ENCODE measurements at places on chromosomes 5 and 9. TPM values are rescaled to one million over a fixed set of nuclear protein-coding genes. Genes with fewer than 3 reads are reported as not detected.

DNA sequence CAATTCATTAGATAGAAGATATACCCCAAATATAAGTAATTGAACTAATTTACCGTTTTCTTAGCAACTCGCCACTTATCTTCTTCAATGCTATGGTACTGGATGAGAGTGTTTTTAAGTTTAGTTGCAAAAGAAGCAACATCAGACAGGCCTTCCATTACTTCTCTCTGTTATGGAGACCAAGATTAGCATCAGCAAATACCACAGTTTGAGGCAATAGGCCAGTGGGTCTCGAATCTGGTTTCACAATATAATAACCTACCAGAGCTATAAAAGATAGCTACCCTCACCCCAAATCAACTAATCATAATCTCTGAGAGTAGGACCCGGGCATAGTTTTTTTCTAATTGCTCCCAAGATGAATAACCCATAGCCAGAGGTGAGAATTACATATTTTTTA is 5.1 kb downstream of the STARD4 start:
- no peak for DNase-seq
- no peaks in the 10 kb centered on the region for H3K27me3 ChIP-seq
- H3K36me3 ChIP-seq, result no peaks in the 10 kb centered on the region
- no peak overlapping the region for H3K27ac ChIP-seq

DNA sequence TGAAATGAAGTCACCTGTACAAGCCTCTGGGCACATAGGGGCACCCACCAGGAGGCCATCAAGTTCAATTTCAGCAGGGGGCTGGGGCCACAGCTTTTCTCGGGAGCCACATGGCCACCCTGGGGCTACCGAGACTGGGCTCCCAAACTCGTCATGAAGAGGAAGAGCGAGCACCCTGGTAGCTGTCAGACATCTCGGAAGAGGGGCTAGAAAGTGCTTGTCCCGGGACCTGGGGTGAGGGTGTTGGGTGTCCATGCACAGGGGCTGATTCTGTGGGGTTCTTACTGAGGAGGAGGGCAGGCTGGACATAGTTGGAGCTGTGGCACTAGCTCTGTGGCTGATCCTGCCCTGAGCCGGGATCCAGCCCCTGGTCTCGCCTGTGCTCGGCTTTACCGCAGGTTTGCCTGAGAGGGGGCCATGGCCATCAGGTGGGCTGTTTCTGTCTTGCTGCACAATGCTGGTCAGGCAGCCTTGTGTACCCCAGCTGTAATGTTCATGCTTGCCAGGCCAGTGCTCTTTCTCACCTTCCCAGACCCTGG is 70.3 kb downstream of the PHF2 start:
- H3K4me3 ChIP-seq, result no peak overlapping the region
- no peak for DNase-seq
- no peaks in the 10 kb centered on the region for H3K27me3 ChIP-seq

IL3 gene
- not detected for total RNA-seq

- no peak for DNase-seq
- H3K36me3 ChIP-seq, result no peaks in the 10 kb centered on the region
- H3K27ac ChIP-seq, result no peak overlapping the region
- H3K4me3 ChIP-seq, result no peak overlapping the region
These were observed 928.5 kb downstream of the TLE4 start for GRCh38 chr9:80500300-80500699.

- DNase-seq, result no peak
- H3K36me3 ChIP-seq, result no peaks in the 10 kb centered on the region
- H3K4me1 ChIP-seq, result no peaks in the 10 kb centered on the region
- H3K27me3 ChIP-seq, result no peaks in the 10 kb centered on the region
- H3K27ac ChIP-seq, result no peak overlapping the region
- no peak overlapping the region for H3K4me3 ChIP-seq
These were observed 161.2 kb upstream of the PTPRD start for GRCh38 chr9:10774051-10774450.

DNA sequence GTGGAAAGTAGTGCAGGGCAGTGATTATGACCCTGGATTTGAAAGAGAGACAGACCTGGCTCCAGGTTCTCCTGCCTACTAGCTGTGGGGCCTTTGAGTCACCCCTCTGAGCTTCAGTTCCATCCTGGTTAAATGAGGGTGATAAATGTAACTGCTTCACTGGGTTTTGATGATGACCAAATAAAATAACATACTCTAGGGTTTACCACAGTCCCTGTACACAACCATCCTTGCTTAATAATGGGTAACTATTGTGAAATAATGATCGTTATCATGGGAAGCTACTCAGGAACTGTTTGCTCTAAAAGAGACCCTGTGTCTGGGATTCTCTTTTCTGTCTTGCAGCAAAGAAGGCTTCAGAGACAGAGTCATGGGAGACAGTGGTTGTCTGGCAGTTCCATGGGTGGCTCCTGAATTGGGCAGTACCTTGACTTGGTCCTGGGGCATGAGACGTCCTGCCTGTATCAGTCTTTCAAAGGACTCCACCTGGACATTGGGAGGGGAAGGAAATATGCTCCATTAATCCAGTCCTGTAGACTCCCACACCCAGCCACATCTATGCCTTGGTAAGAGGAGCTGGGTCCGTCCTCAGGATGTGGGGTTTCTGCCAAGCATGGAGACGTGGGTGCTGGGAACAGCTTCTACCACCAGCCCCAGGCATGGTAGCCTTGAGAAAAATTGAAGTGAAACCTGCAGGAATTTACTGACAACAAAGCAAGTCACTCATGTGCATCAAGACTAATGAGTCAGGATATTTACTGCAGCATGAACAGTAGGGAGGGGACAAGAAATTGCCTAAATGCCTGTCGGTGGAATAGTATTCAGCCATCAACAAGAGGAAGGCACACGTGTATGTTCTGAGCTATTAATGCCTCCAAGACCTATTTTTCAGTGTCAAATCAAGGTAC is 23.4 kb downstream of the AKNA start:
- H3K27ac ChIP-seq, result peak overlapping the region; percentile 98
- H3K4me3 ChIP-seq, result peak overlapping the region; percentile 26
- no peak for DNase-seq
- H3K4me1 ChIP-seq, result peaks cover 84% of the 10 kb centered on the region
- H3K27me3 ChIP-seq, result no peaks in the 10 kb centered on the region
- H3K36me3 ChIP-seq, result peaks cover 93% of the 10 kb centered on the region

MARCOL gene
- total RNA-seq, result not detected

SPATA31D4 gene
- not detected for total RNA-seq

- no peak overlapping the region for H3K4me3 ChIP-seq
- no peak overlapping the region for H3K27ac ChIP-seq
- H3K36me3 ChIP-seq, result no peaks in the 10 kb centered on the region
- no peaks in the 10 kb centered on the region for H3K4me1 ChIP-seq
These were observed 124.7 kb downstream of the ALDH1A1 start for GRCh38 chr9:72827950-72828731.

DNA sequence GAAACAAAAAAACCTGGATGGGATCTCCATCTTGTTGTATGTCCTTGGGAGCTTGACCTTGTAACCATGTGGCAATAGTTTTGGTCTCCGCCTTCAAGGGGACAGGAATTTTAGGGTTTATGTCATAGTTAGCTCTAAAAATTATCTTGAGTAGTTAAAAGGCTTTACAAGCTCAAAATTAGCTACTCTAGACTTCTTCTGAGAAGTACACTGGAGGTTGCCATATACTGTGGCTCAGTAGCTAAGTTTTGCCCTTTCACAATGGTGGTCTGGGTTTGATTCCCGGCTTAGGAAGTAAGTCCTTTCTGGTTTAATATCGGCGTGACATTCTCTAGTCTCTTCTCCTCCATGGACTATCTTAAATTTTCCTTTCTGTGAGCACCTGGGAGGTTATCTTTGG is 48.9 kb upstream of the DMAC1 start:
- no peaks in the 10 kb centered on the region for H3K36me3 ChIP-seq
- H3K27ac ChIP-seq, result no peak overlapping the region

- no peaks in the 10 kb centered on the region for H3K27me3 ChIP-seq
- H3K4me1 ChIP-seq, result peaks cover 29% of the 10 kb centered on the region
- no peak overlapping the region for H3K27ac ChIP-seq
- no peak overlapping the region for H3K4me3 ChIP-seq
- no peak for DNase-seq
- no peaks in the 10 kb centered on the region for H3K36me3 ChIP-seq
These were observed 2.6 kb upstream of the SMC5 start for GRCh38 chr9:70256123-70256551.

HMMR gene
- total RNA-seq, result 1.0 TPM

DNA sequence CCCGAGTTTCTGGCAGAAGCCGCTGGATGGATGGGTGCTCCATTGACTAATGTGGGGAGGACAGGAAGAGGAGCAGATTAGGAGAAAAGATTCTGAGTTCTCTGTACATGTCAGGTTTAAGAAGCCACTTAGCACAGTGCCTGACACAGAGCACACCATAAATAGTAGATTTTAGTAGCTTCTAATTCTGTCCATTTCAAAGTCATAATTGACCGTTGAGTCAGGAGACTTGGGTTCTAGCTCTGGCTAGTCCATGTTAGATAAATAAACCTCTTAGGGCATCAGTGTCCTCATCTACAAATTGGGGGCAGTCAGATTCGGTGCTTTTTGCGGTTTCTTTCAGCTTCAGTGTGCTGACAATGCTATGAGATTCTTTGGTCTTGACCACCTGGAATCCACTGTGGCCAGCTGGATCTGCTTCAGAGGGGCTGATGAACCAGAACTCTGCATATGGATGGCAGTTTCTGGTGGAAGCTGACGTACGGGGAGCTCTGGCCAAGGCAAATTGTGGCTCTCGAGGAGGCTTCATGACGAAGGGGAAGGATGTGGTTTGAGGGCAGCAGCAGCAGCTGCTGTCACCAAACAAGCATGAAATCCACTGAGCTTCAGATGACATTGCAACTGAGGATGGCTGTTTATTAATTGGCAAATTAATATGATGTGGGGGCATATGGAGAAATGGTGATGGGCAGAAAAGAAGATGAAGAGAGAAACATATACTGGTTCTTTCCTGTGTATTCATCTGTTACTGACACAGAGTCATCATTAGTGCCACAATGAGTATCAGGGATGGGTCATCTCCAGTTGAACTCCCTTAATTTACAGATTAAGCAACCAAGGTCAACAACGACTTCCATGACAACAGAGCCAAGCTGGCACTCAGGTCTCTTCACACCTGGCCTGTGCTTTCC is 134.4 kb downstream of the AOPEP start:
- no peaks in the 10 kb centered on the region for H3K27me3 ChIP-seq
- peak overlapping the region; percentile 76 for H3K4me3 ChIP-seq
- H3K4me1 ChIP-seq, result peaks cover 29% of the 10 kb centered on the region
- DNase-seq, result peak; percentile 95
- no peaks in the 10 kb centered on the region for H3K36me3 ChIP-seq

GRCh38 chr5:89844548-89844947 is 565.0 kb downstream of the CETN3 start:
- DNase-seq, result no peak
- no peak overlapping the region for H3K4me3 ChIP-seq
- no peaks in the 10 kb centered on the region for H3K27me3 ChIP-seq
- H3K4me1 ChIP-seq, result no peaks in the 10 kb centered on the region
- H3K36me3 ChIP-seq, result no peaks in the 10 kb centered on the region

SLC36A2 gene
- total RNA-seq, result not detected

DNA sequence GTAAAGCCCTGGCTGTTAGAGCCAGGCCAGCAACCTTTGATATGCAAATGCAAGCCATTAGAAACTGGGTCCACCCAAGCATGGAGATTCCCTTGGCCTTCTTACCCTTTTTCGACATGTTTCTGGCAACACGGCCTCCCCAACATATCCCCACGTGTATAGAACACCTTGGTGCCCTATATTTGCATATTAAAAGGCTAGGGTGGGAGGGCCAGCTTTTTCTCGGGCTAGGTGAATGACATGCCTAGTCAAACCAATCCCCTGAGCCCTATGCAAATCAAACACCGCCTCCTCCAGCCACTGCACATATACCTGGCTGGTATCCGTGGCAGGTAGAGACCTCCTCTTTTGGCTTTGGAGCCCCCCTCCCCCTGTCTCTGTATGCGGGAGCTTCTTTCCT is 55.6 kb upstream of the ZFR start:
- no peak overlapping the region for H3K4me3 ChIP-seq
- no peaks in the 10 kb centered on the region for H3K36me3 ChIP-seq
- H3K27ac ChIP-seq, result no peak overlapping the region
- DNase-seq, result no peak
- H3K27me3 ChIP-seq, result no peaks in the 10 kb centered on the region
- no peaks in the 10 kb centered on the region for H3K4me1 ChIP-seq

DNA sequence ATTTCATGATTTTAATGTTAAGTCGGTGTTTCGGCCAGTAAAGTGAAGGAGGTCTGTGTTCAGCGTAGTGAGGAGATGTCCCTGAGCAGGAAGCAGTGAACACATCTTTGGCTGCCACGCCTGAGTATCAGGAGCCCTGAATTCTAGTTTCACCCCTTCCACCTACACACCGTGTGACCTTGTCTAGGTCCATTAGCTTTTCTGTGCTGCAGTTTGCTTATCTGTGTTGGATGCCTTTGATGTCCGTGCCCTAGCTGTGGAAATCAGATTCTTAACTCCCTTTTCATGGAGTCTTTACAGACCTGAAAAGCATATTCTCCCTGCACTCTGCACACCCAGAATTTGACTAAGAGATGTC is 601 bp downstream of the FBXO38 start:
- peak overlapping the region; percentile 90 for H3K4me3 ChIP-seq
- peak overlapping the region; percentile 96 for H3K27ac ChIP-seq
- peaks cover 5% of the 10 kb centered on the region for H3K36me3 ChIP-seq
- no peak for DNase-seq
- H3K4me1 ChIP-seq, result peaks cover 44% of the 10 kb centered on the region
- H3K27me3 ChIP-seq, result no peaks in the 10 kb centered on the region

DNA sequence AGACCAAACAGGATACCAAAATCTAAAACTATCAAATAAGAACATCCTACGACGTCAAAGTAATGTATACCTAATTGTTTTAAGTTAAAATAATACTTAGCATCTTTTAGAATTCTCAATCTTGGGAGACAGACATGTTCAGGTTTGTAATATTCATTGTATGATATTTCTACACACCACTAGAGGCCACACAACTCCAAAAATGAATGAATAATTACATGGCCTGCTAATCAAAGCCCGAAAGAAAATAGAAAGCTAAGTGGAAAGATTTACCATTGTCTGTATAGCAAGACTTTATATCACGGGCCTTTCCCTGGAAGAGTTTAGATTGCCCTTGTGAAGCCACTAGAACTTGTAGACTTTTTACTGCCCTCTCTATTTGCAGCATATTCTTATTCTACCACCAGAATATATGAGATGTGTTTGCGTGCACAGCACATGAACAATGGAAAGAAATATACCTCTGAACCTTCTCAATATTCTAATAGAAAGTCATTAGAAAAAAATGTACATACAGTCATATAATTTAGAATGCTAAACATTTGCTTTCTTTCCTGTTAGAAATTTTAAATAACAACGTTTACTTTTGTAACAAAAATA is 380.1 kb upstream of the NUDT12 start:
- no peaks in the 10 kb centered on the region for H3K36me3 ChIP-seq
- no peaks in the 10 kb centered on the region for H3K4me1 ChIP-seq
- H3K4me3 ChIP-seq, result no peak overlapping the region
- no peak overlapping the region for H3K27ac ChIP-seq
- DNase-seq, result no peak

STK32A gene
- not detected for total RNA-seq

CDH9 gene
- total RNA-seq, result not detected
